D721Med (cell line): ENCODE measurements at places on chromosomes 6 and 20.

DNA sequence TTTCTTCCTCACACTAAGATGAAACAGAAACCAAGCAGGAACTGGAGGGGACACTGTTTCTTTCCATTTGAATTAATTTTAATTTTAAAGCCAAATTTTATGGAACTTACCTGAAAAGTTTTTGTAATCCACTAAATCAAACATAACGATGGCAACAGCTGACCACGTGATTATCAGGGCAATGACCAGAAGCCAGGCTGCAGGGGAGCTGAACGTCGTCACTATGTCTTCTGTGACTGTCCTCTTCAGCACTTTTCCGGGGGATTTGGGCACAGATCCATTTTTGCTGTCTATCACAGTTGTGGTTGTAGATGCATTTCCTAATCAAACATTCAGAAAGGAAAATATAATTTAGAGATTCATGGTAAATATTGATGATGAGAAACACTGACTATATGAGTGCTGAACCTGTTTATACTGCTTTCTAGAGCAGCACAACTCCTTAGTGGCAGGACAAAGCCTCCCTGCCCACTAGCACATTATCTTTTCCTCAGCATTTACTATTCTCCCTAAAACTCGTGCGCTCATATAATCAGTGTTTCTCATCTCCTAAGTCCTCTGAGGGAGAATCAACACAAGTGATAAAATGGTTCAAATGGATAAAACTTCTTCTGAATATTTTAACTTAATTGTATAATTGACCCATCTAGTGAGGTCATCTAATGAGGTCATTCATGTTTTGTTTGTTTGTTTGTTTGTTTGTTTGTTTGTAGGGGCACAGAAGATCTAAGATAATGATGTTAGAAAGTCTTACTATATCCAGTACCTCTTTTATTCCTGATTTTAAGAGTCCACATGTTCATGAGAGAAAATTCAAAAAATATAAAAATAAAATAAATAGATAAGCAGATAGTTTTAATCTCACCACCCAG, 65.7 kb downstream of the TRDN start:
- DNase-seq = no peak

GRCh38 chr6:88114838-88115237, 51.3 kb downstream of the CNR1 start:
- no peak for DNase-seq

- no peak for DNase-seq
These were observed 24.0 kb downstream of the HBS1L start for GRCh38 chr6:135030532-135031178.

GRCh38 chr6:31402324-31403282, 792 bp upstream of the MICA start:
- DNase-seq = no peak

GRCh38 chr20:4664691-4665360, 56.9 kb upstream of the PRND start:
- no peak for DNase-seq

- DNase-seq = no peak
These were observed 22.2 kb downstream of the TFEB start for GRCh38 chr6:41713159-41713649.

DNA sequence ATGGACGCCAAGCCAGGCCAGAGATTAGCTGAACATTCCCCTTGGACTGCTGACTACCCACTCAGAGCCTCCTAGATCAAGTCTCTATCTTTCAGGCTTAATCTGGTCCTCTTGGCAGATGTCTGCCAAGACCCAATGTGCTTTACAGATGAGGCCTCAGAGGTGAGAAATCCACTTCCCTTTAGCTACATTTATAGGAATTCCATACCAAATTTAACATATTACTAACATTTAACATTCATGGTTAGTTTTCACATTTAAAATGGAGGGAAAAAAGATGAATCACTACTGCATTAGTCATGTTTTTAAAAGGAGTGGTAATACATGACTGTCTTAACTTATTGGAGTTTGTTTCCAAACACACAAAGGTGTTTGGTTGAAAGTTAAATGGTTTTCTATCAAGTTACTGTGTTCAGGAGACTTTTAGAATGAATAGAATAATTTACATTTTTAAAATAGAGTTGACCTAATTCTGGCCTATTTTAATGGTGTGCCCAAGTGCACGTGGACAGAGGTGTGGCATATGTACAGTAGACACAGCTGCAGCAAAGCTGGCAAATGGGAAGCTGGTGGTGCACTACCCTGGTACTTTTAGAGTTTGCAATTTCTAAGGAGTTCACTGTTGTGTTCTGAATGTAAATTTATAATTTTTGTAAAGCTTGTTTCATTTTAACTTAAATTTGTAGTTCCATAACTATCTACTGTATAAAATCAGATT, 41.9 kb upstream of the CALHM6 start:
- no peak for DNase-seq

DNA sequence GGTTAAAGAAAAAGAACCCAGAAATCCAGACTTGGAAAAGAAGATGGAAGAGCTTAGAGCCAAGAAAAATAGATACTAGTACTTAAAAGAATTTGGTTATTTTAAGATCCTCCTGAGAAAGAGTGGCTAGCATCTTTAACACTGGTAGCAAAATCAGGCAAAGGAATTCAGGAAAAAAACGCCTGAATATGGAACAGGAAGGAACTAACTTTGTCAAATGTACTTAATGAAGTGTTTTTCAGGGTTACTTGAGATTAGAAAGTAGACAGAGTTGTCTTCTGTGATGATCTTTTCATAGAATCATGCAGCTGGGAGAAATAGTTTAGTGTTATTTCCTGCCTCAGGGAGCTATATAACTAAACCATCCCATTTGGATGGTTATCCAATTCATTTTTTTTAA, 50.8 kb upstream of the SASH1 start:
- DNase-seq = no peak

- no peak for DNase-seq
These were observed 211.8 kb downstream of the PLCB4 start for GRCh38 chr20:9280666-9281065.

DNA sequence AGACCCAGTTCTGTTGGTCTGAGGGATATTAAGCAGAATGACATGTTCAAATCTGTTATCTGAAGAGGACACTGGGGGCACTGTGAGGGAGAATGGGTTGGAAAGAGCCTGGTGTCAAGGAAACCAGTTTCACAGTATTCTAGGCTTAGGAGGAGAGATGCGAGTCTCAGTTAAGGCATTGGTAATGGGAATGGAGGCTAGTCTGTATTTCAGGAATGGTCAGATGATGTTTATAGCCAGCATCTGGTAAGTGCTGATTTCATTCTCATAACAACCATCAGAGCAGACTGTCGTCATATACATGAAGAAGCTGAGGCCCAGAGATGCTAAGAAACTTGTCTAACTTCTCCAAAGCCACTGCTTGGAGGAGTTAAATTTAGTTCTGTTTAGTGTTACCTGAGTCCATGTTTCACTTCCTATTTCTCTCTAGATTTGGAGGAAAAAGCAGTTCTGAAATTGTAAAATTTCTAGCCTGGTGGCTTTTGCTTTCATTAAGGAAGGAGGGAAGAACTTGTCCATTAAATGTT, 242.0 kb downstream of the ARID1B start:
- no peak for DNase-seq

- DNase-seq = no peak
These were observed 137.2 kb upstream of the ADGRB3 start for GRCh38 chr6:68497927-68498326.

DNA sequence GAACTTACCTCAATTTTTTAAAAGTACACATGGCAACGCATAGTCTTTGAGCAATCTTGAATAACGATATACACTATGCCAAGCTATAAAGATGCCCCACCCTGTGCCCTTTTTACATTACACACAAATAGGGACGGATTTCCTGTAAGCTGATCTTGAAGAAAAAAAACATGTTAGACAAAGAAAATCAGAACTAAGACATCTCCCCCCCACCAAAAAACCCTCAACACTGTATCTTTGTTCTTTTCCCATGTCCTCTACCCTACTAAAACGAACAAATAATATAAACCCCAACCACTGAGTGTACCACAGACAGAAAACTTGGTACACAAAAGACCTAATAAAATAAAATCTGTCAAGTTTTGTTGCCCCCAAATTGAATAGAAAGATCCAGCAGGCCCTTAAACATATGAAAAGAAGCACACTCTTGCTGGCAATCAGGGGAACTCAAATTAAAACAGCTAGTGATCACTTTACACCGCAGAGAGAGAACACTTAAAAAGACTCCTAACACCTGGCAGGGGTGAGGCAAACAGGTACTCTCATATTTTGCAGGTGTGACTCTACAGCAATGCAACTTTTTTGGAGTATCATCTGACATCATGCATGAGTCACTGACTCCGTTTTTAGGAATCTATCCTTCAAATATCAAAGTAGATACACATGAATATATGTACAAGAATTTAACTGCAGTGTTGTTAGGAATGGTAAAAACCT, 29.6 kb downstream of the BACH2 start:
- no peak for DNase-seq

DNA sequence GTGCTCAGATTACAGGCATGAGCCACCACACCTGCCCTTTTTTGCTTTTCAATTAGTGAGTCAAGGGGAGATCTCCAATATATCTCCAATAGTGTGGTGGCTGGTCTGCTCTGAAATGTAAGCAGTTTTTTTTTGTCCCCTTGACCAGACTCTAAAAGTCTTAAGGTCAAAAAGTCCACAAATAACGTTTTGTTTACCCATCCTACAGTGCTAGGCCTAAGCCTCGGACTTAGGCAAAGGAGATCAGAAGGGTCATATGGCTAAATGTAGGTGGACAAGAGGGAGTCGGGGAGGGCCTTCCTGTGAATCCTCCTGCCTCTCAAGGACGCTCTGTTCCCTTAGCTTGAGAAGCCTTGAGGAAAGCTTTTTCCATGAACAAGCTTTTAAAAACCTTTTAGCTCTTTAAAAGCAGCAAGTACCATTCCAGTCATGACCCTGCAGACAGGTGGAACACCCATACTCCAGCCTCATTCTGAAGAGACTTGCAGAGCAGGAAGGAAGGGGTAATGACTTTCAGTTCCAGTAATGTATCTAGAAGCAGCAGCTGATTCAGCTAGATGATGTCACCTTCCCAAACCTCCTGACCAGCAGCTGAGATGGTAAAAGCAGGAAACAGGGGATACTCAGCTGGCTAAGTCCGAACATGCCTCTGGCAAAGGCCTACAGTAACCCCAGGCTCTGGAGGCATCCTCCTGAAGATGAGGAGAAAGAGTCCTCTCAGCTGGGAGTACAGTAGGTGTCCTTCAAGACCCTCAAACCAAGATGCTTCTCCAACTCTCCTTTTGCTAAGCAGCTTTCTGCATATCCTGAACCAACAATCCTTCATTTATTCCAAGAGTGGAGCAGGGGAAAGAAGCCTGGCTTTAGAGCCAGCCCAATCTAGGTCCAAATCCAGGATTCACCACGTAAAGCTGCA, 23.6 kb downstream of the BCL2L1 start:
- DNase-seq = no peak

DNA sequence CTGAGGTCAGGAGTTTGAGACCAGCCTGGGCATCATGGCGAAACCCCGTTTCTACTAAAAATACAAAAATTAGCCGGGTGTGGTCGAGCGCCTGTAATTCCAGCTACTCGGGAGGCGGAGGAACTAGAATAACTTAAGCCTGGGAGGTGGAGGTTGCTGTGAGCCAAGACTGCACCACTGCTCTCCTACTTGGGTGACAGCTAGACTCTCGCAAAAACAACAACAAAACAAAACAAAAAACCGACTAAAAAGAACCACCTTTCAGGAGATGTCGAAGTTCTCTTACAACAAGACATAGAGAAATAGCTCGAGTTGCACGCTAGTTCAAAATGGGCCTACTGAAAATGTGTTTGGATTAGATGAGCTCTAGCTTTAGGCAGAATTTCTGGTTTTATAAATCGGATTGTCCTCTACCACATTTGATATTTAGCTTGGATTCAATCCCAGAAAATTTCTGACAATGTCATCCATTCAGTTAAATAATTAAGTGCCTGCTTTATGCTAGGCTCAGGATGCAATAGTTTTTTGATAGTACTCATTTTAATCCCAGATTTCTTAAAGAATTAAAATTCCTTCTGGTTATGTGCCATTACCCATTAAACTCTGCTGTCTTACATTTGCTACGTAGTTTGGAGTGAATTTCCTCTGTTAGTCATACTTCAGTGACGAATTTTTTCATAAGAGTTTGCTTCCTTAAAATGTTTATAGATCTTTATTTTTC, 137.5 kb upstream of the SHLD1 start:
- no peak for DNase-seq

- DNase-seq = no peak
These were observed 161.4 kb downstream of the FOXC1 start for GRCh38 chr6:1770968-1771723.

- no peak for DNase-seq
These were observed 125.7 kb upstream of the ARID1B start for GRCh38 chr6:156651486-156651885.

DNA sequence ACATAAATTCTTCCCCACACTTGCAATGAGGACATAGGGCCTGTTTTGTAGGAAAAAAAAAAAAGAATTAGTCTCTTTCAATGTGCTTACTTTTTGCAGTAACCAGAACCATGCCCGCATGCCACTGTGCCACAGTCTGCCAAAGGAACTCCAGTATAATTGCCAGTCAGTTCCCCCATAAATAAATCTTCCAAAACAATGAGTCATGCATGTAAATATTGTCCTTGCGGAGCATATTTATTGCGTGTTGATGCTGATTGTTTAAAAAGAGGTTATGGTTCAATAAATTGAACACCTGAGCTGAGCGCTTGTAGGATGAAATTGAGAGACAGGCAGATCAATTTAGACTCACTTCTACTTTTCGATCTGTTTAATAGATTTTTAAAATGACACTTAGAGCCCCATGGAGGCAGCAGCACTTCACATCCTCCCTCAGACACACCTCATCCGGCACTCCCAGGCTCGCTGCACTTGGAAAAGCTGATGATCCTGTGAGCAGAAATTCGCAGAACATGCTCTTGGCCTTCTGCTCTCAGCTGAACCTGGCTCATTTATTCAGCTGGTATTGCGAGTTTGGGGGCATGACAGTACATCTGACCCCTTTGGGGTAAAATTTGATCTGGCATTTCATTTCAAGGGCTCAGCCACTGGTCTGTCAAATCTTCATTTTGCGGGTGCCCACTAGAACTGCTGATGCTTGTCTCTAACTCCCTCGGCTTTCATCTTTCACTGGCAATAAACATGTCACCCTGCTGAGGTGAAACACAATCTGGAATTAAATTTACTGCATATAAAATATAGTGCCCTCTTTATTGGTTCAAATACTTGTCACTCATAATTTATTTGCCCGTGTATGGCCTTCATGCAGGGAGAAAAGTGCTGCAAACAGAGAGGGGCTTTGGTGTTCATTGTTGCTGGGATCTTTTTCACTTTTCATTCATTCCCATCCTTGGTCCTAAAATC, 371.1 kb upstream of the POU3F2 start:
- DNase-seq = no peak

DNA sequence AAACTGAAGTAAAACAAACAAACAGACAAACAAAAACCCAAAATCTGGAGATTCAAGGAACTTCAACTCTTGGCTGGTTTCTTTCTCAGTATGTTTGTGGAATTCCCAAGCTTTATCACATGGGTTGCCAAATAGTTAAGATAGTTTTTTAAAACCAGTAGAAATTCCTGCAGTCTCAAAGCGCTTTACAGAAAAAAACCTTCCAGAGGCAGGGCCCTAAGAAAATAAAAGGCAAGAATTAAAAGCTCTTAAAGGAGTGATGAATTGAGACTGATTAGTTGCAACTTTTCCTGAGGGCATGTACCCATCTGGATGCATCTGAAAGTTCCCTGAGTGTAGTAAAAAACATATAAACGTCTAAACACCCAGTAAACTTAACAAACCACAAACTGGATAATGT, 25.9 kb upstream of the PTCHD4 start:
- DNase-seq = no peak

GRCh38 chr6:63525186-63525878, 46.9 kb upstream of the LOC128125822 start:
- DNase-seq = no peak

GRCh38 chr20:50670126-50670862, 21.0 kb downstream of the RIPOR3 start:
- no peak for DNase-seq

GRCh38 chr6:169243661-169244060, 10.0 kb downstream of the THBS2 start:
- DNase-seq = no peak
